CD4-positive, alpha-beta T cell treated with Interferon gamma for 1 hour (primary cell): ENCODE measurements at places on chromosomes 13 and 19.
A peak's percentile ranks its signal among the peaks of the same experiment; 100 is the strongest.

- peak; percentile 94 for DNase-seq
These were observed at the start of gene RELB for GRCh38 chr19:45001087-45001739. Gene RELB (plus strand): TSS chr19:45001464. CDS start chr19:45001580, 116 bp downstream.

GRCh38 chr19:3549816-3550215 lies 7.6 kb downstream of the MFSD12 start:
- DNase-seq, result no peak

GRCh38 chr13:71643448-71643860 lies 223.6 kb downstream of the DACH1 start:
- DNase-seq, result no peak

DNA sequence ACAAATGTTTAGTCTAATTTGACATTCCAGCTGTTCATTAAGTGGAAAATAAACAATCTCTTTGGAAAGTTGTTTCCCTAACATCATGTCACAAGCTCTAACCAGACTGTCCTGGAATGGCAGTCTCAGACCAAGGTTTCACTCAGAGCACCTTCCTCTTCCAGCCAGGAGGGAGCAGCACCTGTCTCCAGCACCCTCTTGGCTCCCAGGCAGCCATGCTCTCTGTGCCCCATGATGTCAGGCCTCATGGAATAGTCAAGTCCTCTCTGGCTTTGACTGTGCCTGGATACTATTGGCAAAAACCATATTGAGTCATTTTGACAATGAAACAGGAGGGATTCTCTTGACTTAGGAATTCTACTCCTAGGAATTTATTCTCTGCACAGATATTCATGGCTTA lies 171.4 kb downstream of the OXGR1 start:
- no peak for DNase-seq

DNA sequence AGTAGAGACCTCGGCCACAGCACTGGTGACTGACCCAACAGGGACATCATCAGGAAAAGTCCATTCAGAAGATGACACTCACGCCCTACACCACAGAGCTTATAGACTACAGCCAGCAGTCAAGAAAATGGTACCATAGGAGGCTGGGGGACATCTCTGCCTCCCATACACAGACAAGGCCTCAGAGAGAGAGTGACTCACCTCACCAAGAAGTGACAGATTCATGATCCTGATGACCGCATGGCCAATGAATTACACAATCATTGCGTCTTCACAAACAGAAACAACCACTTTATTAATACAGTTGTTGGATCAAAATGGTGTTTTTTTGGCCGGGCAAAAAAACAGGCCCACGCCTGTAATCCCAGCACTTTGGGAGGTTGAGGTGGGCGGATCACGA lies 260.8 kb upstream of the TSHZ3 start:
- DNase-seq, result no peak

GRCh38 chr19:51887522-51888498 lies at the start of gene ZNF577:
Gene ZNF577 (minus strand): TSS chr19:51887951. CDS start chr19:51880382, 7,569 bp downstream.
- peak; percentile 75 for DNase-seq

DNA sequence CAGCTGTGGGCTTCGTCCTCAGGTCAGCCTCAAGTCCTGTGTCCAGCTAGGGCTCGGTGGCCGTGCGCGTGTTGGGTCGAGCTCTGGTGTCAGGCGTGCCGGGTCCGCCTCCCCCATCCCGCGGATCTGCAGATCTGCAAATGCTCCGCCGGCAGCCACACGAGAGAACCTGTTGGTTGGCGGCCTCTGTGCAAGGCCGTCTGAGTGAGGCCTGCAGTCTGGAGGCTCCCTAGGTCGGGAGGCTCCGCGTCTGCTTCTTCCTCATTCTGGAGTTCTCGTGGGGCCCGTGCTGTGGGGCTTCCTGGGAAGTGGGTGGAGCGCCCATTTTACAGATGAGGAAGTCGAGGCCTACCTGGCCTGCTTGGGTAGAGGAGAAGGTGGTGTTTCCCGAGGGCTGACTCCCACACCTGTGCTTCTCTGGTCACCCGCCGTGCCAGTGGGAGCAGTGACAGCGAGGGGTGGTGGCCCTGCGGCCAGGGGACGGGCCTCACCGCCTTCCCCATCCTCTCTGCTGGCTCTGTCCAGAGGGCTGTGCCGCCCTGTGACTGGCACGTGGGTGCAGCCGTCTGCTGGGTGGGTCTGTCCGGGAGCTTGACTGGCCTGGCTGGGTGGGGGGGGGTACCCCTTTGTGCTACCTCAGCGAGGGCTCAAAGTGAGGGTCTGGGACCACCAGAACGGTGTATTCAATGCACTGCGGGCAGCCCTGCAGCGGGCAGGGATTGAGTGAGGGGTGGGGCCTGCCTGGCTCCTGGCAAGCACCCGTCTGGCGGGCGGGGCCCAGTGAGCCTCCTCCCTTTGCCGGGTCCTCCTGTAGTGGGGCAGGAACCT lies 3.3 kb downstream of the CSNK1G2 start:
- no peak for DNase-seq

DNA sequence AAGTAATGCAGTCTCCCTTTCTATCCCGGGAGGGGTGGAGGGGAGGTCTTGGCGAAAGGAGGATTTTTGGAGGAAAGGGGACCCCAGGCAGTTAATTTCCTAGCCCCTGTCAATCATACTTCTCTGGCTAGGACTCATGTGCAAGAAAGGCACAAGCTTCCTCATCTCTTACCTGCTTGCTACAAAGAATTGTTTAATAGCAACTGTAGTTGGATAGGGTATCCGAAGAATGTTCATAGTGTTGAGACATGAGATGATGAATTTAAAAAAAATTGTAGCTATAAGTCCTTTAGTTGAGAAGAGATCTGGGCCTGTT lies 525 bp downstream of the BORA start:
- no peak for DNase-seq

- DNase-seq, result no peak
These were observed 468 bp downstream of the HMGB1 start for GRCh38 chr13:30465343-30465592.

DNA sequence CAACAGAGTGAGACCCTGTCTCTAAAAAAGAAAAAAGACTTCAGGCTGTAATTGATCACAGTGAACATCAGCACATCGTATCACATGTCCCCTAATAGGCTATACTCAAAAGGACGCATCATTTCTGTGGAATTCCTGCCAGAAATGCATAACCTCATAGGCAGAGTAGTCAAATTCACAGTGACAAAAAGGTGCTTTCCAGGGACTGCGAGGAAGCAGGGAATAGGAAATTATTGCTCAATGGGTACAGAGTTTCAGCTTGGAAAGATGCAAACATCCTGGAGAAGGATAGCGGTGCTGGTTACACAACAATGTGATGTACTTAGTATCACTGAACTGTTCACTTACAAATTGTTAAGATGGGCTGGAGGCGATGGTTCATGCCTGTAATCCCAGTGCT lies 41.1 kb upstream of the MRI1 start:
- no peak for DNase-seq

GRCh38 chr13:31042481-31043165 lies 110.2 kb downstream of the TEX26 start:
- DNase-seq, result no peak

- no peak for DNase-seq
These were observed 131.2 kb downstream of the IRS2 start for GRCh38 chr13:109655206-109655600.

- DNase-seq, result no peak
These were observed 1.2 kb upstream of the PLPP2 start for GRCh38 chr19:292281-292884.

GRCh38 chr13:100787899-100788298 lies 113.3 kb upstream of the TMTC4 start:
- no peak for DNase-seq

GRCh38 chr19:35882114-35882832 lies 13.9 kb downstream of the APLP1 start:
- DNase-seq, result no peak

DNA sequence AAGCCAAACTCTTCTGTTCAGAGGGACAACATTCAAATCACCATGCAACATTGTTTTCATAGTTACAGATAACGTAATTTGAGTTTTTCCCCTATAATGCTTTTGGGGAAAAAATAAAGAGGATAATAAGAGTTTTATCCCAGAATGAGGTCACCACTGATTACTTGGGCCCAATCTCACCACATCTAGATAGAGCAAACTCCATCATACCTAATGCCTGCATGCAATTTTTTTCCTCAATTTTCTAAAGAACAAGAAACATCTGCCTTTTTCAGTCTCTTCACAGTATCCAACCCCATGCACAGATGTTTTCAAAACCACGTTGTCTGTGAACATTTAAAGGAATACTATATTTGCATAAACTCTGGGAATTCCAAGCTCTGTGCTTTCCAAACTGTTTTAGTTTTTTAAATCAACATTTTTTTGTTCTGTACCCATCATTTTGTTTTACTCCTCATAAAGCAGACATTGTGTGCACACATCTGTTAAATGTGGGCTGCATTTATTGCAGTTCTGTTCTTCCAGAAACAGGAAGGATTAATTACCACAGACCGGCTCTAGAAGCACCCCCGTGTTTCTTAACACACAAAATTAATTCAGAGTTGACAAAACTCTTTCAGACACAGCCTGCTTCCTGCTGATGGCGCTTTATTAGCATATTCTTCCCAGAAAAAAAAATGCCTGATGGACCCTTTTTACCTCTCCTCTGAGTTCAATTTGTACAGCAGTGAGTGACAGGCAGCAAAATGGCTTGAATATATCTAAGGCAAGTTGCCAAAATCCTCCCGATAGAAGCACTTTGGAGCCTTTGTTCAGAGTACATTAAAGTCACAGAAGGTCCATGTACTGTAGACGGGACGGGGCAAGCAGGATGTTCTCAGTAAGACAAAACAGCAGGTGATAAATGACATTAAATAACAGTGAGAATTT lies 1171.9 kb downstream of the EFNB2 start:
- no peak for DNase-seq

DNA sequence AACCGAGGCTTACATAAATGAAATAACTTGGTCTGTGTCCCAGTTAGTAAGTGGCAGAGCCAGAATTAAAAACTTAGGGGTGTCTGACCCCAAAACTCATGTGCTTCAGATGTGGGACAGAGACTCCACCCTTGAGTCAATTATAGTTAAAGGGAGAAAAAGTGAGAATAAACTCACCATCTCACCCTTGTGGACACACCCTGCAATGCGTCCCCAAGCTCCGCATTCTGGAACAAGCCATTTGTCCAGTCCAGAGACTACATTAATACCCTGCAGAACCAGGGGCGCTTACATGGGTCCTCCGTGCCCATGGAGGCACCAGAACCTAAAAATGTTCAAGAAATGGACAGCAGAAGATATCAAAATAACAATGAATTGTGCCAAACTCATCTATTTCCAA lies 207.0 kb upstream of the ZNF507 start:
- no peak for DNase-seq
